Stimulated activated CD8-positive, alpha-beta memory T cell treated with anti-CD3 and anti-CD28 coated beads, Interleukin-15, amount 100 ng/mL, for 48 hours (primary cell): ENCODE measurements at places on chromosomes 2 and 18.

DNA sequence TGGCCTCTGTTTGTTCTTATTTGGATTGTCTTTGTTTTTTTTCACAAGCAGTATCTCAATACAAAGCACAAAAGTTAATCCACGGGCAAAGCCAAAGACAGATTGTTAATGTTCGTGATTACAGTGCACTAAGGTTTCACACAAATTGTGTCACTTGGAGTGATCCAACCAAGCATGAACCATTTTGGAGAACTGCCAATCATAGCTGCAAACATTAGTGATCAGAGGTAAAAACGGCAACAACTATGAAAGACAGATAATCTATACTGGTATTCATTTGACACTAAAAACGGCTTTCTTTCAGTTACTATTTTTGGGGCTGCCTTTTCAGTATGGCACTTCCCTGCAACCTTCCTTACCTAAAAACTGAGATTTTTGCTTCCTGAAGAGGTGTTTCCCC is 213.1 kb upstream of the GULP1 start:
- DNase-seq: no peak

DNA sequence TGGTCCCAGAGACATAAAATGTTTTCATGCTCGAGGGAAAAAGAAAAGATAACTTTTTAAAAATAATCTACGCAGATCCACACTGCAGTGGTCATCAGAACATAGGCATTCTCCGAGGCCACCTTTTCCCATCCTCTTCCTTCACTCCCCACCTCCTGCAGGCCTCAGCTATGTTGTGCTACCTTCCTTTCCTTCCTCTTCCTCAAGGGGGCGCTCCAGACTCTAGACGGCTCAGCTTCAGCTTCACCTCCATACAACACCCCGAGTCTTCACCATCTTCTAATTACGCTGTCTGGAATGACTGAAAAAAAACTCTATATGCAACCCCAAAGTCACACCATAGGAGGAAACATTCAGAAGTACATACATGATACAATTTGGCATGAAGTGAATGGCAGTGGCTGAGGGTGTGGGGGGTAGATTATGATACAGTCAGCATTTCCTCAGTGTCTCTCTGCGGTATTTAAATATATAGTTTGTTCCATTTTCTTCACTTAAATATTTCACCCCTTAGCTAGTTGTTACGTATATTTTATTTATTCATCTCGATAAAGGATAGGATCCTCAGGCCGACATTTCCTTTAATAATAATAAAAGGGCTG is 583.6 kb downstream of the IRS1 start:
- DNase-seq: peak; percentile 5

GRCh38 chr2:96903815-96904214 is 33.9 kb upstream of the SEMA4C start:
- DNase-seq: no peak

DNA sequence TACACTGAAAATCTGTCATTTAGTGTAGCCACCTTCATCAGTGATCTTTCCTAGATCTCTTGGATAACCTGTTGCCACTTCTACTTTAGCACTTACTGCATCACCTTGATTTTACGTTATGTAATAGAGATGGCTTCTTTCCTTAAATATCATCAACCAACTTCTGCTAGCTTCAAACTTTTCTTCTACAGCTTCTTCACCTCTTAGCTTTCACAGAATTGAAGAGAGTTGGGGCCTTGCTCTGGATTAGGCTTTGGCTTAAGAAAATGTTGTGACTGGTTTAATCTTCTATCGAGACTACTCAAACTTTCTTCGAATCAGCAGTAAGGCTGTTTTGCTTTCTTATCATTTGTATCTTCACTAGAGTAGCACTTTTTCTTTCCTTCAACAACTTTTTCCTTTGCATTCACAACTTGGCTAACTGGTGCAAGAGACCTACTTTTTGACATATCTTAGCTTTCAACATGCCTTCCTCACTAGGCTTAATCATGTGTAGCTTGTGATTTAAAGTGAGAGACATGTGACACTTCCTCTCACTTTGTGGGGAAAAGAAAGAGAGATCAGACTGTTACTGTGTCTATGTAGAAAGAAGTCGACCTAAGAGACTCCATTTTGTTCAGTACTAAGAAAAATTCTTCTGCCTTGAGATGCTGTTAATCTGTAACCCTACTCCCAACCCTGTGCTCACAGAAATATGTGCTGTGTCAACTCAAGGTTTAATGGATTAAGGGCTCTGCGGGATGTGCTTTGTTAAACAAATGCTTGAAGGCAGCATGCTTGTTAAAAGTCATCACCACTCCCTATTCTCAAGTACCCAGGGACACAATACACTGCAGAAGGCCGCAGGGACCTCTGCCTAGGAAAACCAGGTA is 99.6 kb downstream of the ATL2 start:
- DNase-seq: no peak

DNA sequence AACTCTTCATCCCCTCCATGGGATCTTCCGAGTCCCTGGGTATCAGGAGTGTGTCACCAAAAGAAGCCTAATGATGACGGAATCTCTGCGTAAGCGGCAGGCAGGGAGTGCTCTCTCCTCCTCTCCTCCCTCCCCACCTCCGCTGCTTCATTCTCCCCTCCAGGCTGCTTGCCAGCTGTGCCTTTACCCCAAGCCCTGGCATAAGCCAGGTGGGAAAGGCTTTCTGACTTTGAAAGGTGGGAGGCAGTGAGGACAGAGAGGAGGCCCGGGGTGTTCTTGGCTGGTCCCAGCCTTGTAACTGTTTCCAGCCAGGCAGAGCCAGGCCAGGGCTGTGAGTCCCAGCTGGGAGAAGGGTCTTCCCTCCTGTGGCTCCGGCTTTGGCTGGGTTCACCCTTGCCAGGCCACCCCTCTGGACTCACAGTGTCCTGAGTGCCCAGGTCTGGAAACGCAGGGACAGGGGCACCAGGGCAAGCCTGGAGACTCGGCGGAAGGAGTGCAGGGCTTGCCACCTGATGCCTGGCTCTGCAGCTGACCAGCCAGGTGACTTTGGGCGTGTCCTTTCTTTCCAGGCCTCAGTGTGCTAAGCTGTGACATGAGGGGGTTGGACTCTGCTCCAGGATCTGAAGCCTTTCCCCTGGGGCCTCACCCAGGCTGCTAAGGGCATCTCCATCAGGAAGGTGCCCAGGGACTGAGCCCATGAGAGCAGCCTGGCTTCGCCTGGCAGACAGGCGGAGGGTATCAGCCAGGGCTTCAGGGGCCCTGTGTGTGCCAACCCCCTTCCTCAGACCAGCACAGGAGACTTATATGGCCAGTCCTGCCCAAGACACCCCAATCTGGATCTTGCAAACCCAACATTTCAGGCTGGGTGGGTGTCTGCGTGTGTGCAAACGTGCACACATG is 32.7 kb upstream of the HPCAL1 start:
- no peak for DNase-seq

DNA sequence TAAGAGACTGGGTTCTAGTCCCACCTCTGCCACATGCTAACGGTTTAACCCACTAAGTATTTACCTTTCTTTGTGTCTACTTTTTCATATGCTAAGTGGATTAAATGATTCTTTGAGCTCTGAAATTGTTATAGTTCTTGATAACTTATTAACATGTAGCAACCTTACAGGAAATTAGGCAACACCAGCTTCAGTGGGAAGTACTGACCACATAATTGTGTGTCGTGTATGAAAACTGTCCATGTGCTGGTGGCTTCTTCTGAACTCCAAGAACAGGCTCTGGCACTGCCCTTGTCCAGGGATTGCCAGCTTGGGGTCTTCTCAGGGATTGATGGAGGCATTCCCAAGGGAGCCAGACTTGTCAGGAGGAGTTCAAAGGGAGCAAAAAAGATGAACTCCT is 427.7 kb downstream of the TGIF1 start:
- DNase-seq: no peak

GRCh38 chr2:96898641-96899412 is 28.9 kb upstream of the SEMA4C start:
- no peak for DNase-seq

GRCh38 chr2:108315444-108315934 is 26.8 kb downstream of the SULT1C2 start:
- DNase-seq: no peak

- no peak for DNase-seq
Measured at GRCh38 chr18:57466307-57466706, 31.1 kb downstream of the ONECUT2 start.

- DNase-seq: peak; percentile 45
Measured at GRCh38 chr2:168211664-168212163, 35.7 kb downstream of the STK39 start.

- DNase-seq: no peak
Measured at GRCh38 chr2:134727385-134727784, 8.6 kb upstream of the TMEM163 start.

GRCh38 chr2:227301523-227301922 is 23.5 kb upstream of the MFF start:
- DNase-seq: no peak

DNA sequence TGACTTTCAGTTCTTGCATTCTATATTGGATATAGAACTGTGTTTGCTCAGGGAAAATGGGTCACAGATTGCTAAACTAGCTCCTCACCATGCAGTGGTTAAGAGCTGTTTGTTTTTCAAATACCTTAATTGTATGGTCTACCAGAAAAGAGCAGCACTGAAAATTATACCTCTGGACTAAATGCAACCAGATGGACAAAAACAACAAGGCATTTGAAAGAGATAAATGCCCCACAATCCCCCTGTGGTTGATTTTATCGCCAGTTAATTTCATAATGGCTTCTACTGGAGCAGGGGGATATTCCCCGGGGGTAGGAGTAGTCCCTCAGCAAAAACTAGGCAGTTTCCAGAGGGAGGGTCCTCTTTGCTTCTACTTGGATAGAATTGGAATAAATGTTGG is 267.9 kb upstream of the TNP1 start:
- no peak for DNase-seq

- no peak for DNase-seq
Measured at GRCh38 chr2:105144941-105145300, 96.6 kb upstream of the GPR45 start.

DNA sequence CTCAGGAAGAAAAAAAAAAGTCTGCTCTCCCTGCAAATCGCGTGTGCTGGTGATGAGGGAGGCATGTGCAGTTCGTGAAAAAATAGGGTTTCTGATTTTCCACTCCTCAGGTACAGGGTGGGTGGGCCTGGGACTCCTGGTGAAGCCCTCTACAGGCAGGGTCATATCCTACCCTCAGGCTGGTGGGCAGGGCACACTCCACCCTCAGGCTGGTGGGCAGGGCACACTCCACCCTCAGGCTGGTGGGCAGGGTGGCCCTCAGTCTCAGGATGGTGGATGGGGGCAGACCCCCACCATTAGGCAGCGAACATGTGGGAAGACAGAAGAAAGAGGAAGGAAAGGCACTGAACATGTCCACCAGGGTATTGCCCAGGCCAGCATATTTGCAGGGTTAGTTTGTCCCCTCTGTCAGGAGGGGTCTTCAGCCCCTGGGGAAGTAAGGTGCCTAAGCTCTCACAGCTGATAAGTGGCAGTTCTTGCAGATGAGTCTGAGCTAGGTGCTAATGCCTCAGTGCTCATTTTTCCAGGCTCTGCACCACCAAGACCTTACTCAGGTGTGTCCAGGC is 95.2 kb upstream of the RAB6C start:
- no peak for DNase-seq
